Activated CD4-positive, alpha-beta T cell treated with anti-CD3 and anti-CD28 coated beads for 48 hours (primary cell): ENCODE measurements at places on chromosomes 2 and 18.
A peak's percentile ranks its signal among the peaks of the same experiment; 100 is the strongest.

GRCh38 chr2:231512222-231512621, 18.0 kb downstream of the NMUR1 start:
- DNase-seq: no peak

- no peak for DNase-seq
Observed at GRCh38 chr2:8577573-8577972, 104.3 kb upstream of the ID2 start.

- no peak for DNase-seq
Observed at GRCh38 chr2:202215179-202215578, 23.2 kb downstream of the SUMO1 start.

GRCh38 chr2:105235388-105236059, 6.0 kb upstream of the GPR45 start:
- peak; percentile 84 for DNase-seq

GRCh38 chr2:75709297-75709696, 1.4 kb downstream of the GCFC2 start:
- no peak for DNase-seq

GRCh38 chr18:54444319-54444914, 86.7 kb downstream of the C18orf54 start:
- peak; percentile 49 for DNase-seq

- no peak for DNase-seq
Observed at GRCh38 chr2:143815082-143815481, 685.9 kb downstream of the ARHGAP15 start.

- DNase-seq: no peak
Observed at GRCh38 chr18:72075040-72075439, 469.1 kb downstream of the CBLN2 start.

- no peak for DNase-seq
Observed at GRCh38 chr2:232674491-232674890, 22.6 kb upstream of the GIGYF2 start.

GRCh38 chr2:216661639-216662375, 28.6 kb downstream of the IGFBP2 start:
- DNase-seq: peak; percentile 13

DNA sequence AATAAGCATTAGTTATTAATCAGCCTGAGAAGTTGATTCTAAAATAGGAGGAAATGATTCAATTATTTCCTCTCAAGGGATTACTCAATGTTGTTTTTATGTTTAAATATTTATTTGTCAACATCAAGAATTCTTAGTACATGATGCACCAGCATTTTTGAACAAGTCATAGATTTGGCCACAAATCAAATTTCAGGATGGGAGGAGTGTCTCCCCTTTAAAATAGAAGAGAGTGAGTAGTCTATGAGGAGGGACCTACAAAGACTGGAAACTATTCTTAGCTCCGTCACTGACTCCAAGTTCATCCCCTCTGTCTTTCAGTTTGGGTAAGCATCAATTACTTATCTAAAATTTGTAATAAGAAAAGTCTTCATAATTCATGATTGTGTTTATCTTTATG, 18.6 kb upstream of the IL18R1 start:
- no peak for DNase-seq
